ENCODE measurements at places on chromosomes 6 and 20. TPM values are rescaled to one million over a fixed set of nuclear protein-coding genes. Genes with fewer than 3 reads are reported as not detected.

SLC16A10 gene
- total RNA-seq, result 7.8 TPM

ADGRF1 gene
- total RNA-seq, result not detected

GRCh38 chr6:63649847-63650265, 14.3 kb downstream of the PHF3 start:
- no peak overlapping the region for H3K27ac ChIP-seq
- H3K36me3 ChIP-seq, result peaks cover 2% of the 10 kb centered on the region
- H3K4me3 ChIP-seq, result no peak overlapping the region
- no peaks in the 10 kb centered on the region for H3K27me3 ChIP-seq

DNA sequence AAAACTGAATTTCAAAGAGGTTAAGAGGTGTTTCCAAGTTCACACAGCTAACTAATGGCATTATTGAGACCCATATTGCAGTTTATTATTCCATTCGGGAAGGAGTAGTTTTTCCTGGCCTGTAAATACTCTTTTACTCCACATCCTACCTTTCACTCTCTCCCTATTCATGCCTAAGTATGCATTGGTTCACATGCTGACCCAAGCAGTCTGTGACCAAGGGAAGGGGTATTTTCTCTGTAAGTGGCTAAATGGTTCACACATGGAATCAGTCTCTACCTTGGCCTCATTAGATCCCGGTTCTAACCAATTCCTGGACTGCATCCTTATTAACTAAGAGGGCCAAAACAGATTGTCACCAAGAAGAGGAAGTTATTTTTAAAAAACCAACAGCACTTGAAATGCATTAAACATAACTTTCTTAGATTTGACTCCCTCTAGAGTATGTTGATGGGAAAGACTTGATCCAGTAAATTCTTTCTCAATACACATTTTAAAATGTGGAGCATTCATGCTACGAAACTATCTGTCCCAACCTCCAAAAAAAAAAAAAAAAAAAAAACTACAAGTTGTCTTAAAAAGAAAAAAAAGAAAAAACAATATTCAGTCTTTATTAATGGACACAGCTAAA, 17.8 kb upstream of the RSPO3 start:
- no peaks in the 10 kb centered on the region for H3K4me1 ChIP-seq
- no peaks in the 10 kb centered on the region for H3K27me3 ChIP-seq
- DNase-seq, result no peak
- no peaks in the 10 kb centered on the region for H3K36me3 ChIP-seq

DNA sequence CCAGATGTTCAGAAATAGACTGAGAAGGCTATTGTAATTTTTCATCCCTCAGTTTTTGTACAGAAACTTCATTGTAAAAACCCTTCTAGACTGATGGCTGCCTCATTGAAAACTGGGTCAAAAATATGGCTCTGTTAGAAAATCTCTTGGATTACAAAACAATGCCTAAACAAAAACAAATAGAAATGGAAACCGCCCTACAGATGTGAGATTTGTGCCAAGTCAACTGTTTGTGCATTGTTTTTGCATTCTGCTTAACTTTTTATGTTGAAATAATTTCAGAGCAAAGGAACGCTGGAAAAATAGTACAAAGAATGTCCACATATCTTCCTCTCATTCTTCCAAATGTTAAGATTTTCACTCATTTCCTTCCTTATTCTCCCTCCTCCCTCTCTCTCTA, 425.1 kb downstream of the FOXA2 start:
- H3K36me3 ChIP-seq, result no peaks in the 10 kb centered on the region
- DNase-seq, result no peak
- no peaks in the 10 kb centered on the region for H3K4me1 ChIP-seq
- no peak overlapping the region for H3K27ac ChIP-seq

DNA sequence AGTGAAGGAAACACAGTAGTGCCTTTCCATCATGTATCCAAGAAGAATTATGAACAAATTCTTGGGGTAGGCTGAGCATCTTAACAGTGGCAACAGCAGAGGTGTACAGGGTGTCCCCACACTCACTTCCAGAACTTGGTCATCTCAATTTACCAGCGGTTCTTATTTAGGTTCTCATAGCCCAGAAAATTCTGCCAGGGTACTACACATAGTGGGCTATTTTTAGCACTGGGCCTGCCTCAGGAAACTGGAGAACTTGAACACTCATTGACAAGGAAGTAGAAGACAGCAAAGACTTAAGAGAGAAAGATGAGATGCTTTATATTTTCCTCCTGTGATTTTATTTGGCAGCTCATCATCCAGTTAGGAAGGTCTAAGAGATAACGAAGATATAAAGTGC, 71.8 kb upstream of the PHIP start:
- H3K27ac ChIP-seq, result no peak overlapping the region
- H3K4me3 ChIP-seq, result no peak overlapping the region
- no peaks in the 10 kb centered on the region for H3K27me3 ChIP-seq
- no peaks in the 10 kb centered on the region for H3K4me1 ChIP-seq
- H3K36me3 ChIP-seq, result no peaks in the 10 kb centered on the region

TRMT11 gene
- 44.6 TPM for total RNA-seq

- no peak overlapping the region for H3K27ac ChIP-seq
- DNase-seq, result no peak
- H3K4me3 ChIP-seq, result no peak overlapping the region
Measured at GRCh38 chr20:19893356-19893755, 123.8 kb upstream of the NAA20 start.

GRCh38 chr6:151904631-151905030, 97.1 kb downstream of the ESR1 start:
- H3K27me3 ChIP-seq, result no peaks in the 10 kb centered on the region
- no peak overlapping the region for H3K4me3 ChIP-seq
- no peaks in the 10 kb centered on the region for H3K36me3 ChIP-seq
- no peak overlapping the region for H3K27ac ChIP-seq

GCNT2 gene
- total RNA-seq, result 16.7 TPM

DNA sequence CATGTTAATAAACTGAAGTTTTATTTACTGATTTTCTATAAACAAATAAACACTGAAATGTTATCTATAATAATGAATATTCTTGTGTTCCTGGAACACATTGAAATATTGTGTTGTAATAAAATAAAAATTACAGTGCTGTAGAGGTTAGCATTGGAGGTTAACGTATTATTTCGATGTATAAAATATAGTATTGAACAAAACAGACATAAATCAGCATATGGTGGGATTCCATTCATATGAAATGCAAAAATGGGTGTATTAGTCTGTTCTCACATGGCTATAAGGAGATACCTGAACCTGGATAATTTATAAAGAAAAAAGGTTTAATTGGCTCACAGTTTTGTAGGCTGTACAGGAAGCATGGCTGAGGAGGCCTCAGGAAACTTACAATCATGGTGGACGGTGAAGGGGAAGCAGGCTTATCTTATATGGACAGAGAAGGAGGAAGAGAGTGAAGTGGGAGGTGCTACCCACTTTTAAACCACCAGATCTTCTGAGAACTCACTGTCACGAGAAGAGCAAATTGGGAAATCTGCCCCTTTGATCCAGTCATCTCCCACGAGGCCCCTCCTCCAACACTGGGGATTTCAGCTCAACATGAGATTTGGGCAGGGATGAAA, 24.6 kb upstream of the BMP6 start:
- no peak for DNase-seq
- no peak overlapping the region for H3K27ac ChIP-seq
- no peaks in the 10 kb centered on the region for H3K27me3 ChIP-seq
- H3K36me3 ChIP-seq, result no peaks in the 10 kb centered on the region
- no peak overlapping the region for H3K4me3 ChIP-seq

NEDD9 gene
- total RNA-seq, result 150 TPM

CCR6 gene
- not detected for total RNA-seq

DNAH8 gene
- total RNA-seq, result not detected

KHDC1 gene
- 1.9 TPM for total RNA-seq

GRCh38 chr6:157867981-157868380, 44.9 kb downstream of the SNX9 start:
- DNase-seq, result no peak
- H3K4me1 ChIP-seq, result peaks cover 12% of the 10 kb centered on the region
- H3K27ac ChIP-seq, result no peak overlapping the region
- H3K4me3 ChIP-seq, result no peak overlapping the region

DNA sequence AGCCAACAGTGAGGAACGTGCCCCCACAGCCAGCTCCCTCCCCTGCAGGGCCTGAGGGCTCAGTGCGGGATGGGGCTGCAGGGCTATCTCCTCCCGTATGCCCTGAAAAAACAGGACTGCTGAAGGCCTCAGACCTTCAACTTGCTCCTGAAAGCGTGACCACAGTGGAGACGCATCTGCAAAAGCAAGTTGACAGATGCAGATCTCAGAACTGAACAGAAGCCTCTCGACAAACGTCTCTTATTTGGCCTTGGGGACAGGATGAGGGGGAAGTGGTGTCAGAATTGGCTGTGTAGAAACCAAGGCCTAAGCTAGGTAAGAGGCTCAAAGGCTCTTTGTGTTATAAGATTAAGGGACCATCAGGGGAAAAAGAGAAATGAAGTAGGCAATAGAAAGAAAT, 120.7 kb upstream of the SLC22A23 start:
- no peak for DNase-seq
- H3K27ac ChIP-seq, result no peak overlapping the region
- H3K4me3 ChIP-seq, result no peak overlapping the region
- H3K4me1 ChIP-seq, result peaks cover 3% of the 10 kb centered on the region
- H3K36me3 ChIP-seq, result no peaks in the 10 kb centered on the region

GRCh38 chr6:36673882-36674281, 4.6 kb upstream of the CDKN1A start:
- H3K27me3 ChIP-seq, result no peaks in the 10 kb centered on the region
- no peak for DNase-seq
- H3K27ac ChIP-seq, result no peak overlapping the region
- no peaks in the 10 kb centered on the region for H3K36me3 ChIP-seq
- no peak overlapping the region for H3K4me3 ChIP-seq

SPDEF gene
- not detected for total RNA-seq

DNA sequence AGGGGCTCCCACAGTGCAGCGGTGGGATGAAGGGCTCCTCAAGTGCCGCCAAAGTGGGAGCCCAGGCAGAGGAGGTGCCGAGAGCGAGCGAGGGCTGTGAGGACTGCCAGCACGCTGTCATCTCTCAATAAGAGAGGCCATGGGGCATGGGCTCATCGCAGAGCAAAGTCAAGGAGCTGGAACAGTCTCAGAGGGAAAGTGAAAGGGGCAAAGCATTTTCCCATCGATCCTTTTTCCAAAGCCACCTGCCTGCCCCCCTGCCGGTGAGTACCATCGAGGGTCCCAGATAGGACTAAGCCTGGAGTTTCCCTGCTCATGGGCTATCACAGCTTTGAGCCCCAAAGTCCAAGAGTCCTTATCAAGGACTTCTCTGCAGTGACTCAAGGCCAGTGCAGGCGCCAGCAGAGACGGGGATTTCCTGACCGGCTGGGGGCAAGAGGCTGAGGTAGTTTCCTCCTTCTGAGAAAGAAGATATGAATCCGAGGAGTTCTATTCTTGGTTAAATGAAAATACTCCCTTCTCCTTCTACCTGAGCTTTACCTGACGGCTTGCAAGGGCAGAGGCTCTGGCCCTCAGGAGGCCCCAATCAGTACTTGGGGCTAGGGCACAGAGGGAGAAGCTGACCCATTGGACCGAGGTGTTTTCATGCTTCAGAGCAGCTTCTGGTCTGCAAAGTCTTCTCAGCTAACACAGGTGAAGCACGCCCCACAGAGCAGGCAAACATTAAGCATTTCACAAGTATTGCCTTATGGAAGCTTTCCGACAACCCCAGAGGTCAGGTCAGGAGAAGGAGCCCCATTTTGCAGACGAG, 22.6 kb downstream of the ETV7 start:
- no peaks in the 10 kb centered on the region for H3K27me3 ChIP-seq
- peaks cover 3% of the 10 kb centered on the region for H3K36me3 ChIP-seq
- H3K27ac ChIP-seq, result no peak overlapping the region
- no peak for DNase-seq
- no peak overlapping the region for H3K4me3 ChIP-seq

DNA sequence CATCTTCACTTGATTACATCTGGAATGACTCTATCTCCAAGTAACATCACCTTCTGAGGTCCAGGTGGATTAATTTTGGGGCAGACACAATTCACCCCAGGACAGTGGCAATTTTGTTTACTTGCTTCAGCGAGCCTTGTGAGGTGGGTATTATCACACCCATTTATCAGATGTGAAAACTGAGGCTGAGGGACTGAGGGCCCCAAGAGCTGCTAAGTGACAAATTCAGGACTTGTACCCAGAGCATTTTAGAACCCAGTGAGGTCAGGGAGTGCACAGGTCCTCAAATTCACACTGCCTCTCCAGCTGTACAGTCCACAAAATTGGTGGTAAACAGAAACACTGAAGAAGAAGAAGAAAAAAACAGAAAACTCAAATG, 125.2 kb upstream of the PMEPA1 start:
- no peaks in the 10 kb centered on the region for H3K36me3 ChIP-seq
- H3K4me3 ChIP-seq, result no peak overlapping the region
- H3K4me1 ChIP-seq, result no peaks in the 10 kb centered on the region
- DNase-seq, result no peak
- no peak overlapping the region for H3K27ac ChIP-seq

GRCh38 chr20:40325006-40325568, 363.9 kb downstream of the MAFB start:
- no peak overlapping the region for H3K27ac ChIP-seq
- H3K36me3 ChIP-seq, result no peaks in the 10 kb centered on the region
- H3K27me3 ChIP-seq, result no peaks in the 10 kb centered on the region
- DNase-seq, result no peak
- no peak overlapping the region for H3K4me3 ChIP-seq

TGM3 gene
- not detected for total RNA-seq

DNA sequence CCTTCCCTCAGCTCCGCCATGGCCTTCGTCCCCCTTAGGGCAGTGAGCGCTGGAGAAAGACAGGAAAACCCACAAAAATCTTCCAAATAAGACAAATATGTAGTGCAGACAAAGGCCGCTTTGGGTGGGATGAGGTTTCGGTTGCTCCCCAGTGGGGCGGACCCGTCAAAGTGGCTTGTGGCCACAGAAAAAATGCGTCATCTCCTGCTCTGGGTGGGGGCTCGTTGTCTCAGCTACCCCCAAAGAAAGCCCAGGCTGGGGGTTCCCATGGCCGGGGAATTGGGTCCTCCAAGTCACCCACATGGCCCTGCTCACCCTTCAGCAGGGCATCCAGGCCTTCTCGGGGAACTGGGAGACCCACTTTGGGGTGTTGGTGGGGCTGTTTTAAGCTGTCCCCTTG, 21.9 kb upstream of the SCUBE3 start:
- no peaks in the 10 kb centered on the region for H3K36me3 ChIP-seq
- H3K27me3 ChIP-seq, result no peaks in the 10 kb centered on the region
- DNase-seq, result no peak

GRCh38 chr20:4722993-4723392, 1.3 kb downstream of the PRND start:
- no peaks in the 10 kb centered on the region for H3K36me3 ChIP-seq
- no peak overlapping the region for H3K4me3 ChIP-seq
- no peak overlapping the region for H3K27ac ChIP-seq
- no peak for DNase-seq
- H3K4me1 ChIP-seq, result no peaks in the 10 kb centered on the region
- H3K27me3 ChIP-seq, result no peaks in the 10 kb centered on the region

DNA sequence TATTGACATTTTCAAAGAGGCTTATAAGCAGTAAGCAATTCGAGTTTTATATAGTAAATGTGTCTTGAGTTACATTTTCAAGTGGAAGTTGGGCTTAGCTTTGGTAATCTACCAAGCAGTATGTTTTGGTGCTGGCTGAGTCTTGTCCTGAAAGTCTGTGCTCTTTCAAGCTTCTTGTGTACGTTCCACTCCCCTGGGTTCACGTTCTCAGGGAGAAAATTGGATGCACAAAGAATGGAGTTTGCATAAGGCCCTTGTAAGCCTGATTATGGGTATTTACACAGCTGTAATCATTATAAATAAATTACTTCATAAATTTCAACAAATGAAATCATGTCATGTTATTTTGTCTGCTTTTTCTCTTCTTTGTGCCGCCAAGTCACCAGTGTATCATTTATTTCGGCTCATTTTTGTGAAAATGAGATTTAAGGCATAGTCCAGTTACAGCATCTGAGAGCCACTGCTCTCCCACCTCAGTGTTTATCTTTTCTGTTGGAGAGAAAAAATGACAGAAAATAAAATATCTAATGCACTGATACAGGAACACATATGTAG, 262.5 kb downstream of the BTBD3 start:
- no peaks in the 10 kb centered on the region for H3K36me3 ChIP-seq
- H3K27ac ChIP-seq, result no peak overlapping the region
- no peak overlapping the region for H3K4me3 ChIP-seq
